Mammary epithelial cell (primary cell): ENCODE measurements at places on chromosomes 2 and 18.

DNA sequence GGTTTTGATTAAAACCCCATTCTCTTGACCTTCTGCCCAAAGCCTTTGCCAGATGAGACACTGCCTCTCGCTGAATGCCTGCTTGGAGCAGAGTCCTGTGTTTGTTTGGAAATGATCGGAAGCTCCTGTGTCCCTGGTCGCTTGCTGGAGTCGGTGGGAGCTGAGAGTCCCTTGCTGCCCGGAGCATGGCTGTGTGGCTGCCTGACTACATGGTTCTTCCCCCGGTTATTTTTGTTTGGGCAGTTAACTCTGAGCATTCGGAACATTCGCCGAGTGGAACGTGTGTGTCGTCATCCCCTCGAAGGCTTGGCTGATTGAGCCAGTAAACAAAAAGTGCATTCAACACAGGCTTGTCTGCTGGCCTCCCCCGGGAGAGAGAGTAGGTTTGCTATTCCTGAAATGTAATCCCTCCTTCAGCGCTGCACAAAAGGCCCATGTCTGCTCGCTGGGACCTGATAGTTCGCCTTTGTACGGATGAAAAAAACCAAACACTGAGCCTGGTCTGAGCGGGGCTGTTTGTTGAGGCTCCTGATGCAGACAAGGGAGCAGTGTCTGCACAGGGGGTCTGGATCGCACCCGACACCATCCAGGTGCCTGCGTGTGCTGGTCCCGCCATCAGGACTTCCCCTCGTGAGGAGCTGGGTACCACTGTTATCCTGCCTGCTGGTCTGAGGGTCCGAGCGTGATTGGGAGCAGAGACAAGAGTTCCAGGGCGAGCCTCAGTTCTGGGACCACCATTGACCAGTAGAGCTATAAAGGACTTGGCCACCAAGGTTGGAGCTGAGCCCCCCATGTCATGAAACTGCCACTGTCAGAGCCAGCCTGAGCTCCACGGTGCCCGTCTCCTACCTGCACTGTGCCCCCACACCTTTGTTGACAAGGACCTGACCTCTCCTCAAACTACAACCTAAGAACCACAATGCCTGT, 83.8 kb downstream of the AGAP1 start:
- DNase-seq = no peak

- no peak for DNase-seq
Measured at GRCh38 chr2:135091681-135092080, 39.6 kb downstream of the RAB3GAP1 start.

GRCh38 chr2:167293172-167293781, 405.0 kb downstream of the XIRP2 start:
- DNase-seq = peak; percentile 20

GRCh38 chr2:213806125-213806726, 522.0 kb downstream of the SPAG16 start:
- DNase-seq = peak; percentile 12

- no peak for DNase-seq
Measured at GRCh38 chr18:68533641-68534040, 181.3 kb downstream of the TMX3 start.

- DNase-seq = peak; percentile 92
Measured at GRCh38 chr2:46984642-46985476, 69.3 kb upstream of the MCFD2 start.

- DNase-seq = no peak
Measured at GRCh38 chr2:201821080-201821479, 14.7 kb downstream of the CDK15 start.

DNA sequence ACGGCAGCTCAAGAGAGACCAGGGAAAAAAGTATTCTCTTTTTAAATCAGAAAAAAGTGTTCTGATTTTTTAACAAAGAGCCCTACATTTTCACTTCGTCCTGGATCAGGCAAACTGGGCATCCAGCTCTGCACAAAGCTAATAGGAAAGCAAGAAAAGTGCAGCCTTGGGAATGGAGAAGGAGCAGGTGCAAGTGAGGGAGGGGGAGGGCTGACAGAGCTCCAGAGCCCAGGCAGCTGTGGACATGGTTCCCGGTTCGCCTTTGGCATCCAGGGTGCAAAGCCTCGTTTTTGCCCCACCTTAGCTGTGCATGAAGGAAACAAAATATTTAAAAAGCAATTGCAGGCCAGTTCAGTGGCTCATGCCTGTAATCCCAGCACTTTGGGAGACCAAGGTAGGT, 82.2 kb downstream of the FAM124B start:
- no peak for DNase-seq

DNA sequence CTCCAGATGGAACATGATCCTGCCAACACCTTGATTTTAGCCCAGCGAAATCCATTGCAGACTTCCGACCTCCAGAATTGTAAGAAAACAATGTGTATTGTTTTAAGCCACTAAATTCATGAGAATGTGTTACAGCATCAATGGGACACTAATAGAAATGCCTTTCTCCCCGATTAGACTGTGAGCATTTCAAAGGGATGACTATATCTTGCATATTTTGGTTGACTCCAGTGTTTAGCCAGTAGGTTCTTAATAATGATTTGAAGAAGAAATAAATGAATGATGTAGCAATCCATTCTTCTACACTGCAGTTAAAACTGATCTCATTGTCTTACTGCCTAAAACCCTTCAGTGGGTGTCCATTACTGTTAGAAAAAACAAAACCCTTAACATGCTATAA, 67.4 kb upstream of the ACVR1C start:
- DNase-seq = peak; percentile 27

GRCh38 chr2:131154647-131155046, 49.5 kb downstream of the PLEKHB2 start:
- DNase-seq = no peak

DNA sequence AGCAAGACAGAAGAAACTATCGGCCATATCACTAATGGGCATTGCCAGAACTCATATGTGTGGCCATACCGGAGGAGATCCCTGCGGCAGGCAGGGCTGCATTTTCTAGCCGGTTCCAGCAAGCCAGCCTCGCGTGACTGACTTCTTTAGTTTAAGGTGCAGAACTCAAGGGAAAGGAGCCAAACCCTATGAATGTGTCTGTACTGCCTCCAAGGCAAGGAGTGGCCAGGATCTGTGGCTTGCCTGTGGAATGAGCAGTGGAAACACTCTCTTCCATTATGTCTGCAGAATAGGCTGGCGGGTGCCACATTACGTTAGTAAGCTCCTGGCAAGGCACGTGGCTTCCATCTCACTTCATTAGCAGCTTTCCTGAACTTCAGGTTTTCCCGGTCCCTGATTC, 137.6 kb downstream of the ATL2 start:
- peak; percentile 78 for DNase-seq

GRCh38 chr18:31436825-31437224, 10.7 kb upstream of the DSG3 start:
- DNase-seq = peak; percentile 43

DNA sequence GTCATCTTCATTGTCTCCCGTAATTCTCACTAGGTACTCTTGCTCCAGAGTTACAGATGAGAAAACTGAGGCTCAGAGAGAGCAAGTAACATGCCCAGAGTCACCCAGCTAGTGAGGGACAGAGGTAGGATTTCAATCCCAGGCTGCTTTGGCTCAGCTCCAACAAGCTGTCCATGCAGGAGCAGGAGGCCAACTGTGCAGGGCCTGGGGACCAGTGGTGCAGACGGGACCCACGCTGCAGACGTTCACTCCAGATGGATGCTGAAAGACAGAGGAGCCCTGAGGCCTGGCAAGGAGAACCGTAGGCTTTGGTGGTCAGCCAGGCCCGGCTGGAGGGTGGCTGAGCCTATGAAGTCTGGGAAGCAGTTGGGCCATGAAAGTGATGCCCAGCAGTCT, 102.6 kb downstream of the MCFD2 start:
- no peak for DNase-seq

- DNase-seq = no peak
Measured at GRCh38 chr2:95060446-95061118, 35.1 kb downstream of the MAL start.

DNA sequence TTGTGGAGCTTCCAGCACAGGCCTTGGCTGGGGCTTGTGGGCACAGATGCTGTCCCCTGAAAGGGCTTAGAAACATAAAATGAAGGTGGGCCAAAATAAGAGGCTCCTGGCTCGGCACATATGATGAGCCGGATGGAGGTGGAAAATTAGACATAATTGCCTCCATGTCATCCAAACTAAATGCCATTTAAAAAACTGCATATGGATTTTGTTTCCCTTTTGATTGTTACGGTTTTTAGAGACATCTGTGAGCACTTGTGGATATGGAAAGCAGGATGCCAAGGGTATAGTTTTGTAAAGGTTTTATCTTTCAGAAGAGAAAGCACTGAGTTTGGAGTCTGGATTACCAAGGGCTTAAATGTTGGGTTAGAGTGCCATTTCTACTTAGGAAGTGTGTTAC, 498.3 kb downstream of the RIT2 start:
- no peak for DNase-seq
